ENCODE measurements at places on chromosomes 4 and X.

GRCh38 chr4:41579526-41579925 is 41.6 kb downstream of the LIMCH1 start:
- no peaks in the 10 kb centered on the region for H3K27me3 ChIP-seq
- H3K27ac ChIP-seq: no peak overlapping the region
- H3K4me3 ChIP-seq: no peak overlapping the region

GRCh38 chr4:118767109-118767508 is 68.8 kb downstream of the SEC24D start:
- peaks cover 62% of the 10 kb centered on the region for H3K4me1 ChIP-seq
- H3K4me3 ChIP-seq: no peak overlapping the region
- no peaks in the 10 kb centered on the region for H3K27me3 ChIP-seq
- peak overlapping the region; percentile 72 for H3K27ac ChIP-seq

GRCh38 chr4:158285429-158286216 is 75.3 kb downstream of the TMEM144 start:
- DNase-seq: no peak
- no peaks in the 10 kb centered on the region for H3K4me1 ChIP-seq
- H3K27me3 ChIP-seq: no peaks in the 10 kb centered on the region
- no peak overlapping the region for H3K4me3 ChIP-seq
- H3K36me3 ChIP-seq: no peaks in the 10 kb centered on the region
- no peak overlapping the region for H3K27ac ChIP-seq

- H3K27ac ChIP-seq: no peak overlapping the region
- no peaks in the 10 kb centered on the region for H3K36me3 ChIP-seq
- peak; percentile 22 for DNase-seq
Observed at GRCh38 chrX:110167952-110168451, 149.9 kb downstream of the AMMECR1 start.

DNA sequence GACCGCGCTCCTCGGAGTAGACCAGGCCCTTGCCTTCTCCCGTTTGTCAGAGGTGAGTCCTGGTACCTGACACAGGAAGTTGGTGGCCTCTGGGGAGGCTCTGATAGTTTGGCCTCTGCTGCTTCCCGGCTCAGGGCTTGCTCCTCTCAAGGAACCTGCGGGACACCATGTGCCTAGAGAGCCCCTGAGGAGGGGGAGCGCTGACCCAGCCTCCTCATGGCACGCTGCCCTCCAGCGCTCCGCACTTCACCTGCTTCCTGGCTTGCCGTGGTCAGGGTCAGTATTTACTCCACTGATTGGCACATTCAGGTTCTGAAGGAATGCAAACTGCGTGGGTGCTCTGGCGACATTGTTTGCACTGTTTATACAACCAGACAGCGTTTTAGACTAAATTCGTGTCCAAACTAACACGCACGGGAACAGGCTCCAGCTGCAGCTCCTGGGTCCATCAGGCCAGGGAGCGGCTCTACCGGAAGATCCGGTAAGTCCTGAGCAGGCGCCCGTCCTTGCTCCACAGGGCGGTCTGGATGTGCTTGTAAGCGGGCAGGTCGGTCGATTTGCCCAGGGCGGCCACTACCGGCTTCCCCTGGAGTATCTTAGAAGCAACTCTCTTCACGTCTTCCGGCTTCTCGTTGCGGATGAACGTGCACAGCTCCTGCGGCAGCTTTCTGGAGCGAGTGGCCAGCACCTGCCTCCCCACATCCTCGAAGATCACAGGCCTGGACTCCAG is 121.6 kb upstream of the GRID2 start:
- H3K4me1 ChIP-seq: no peaks in the 10 kb centered on the region
- no peaks in the 10 kb centered on the region for H3K36me3 ChIP-seq
- no peaks in the 10 kb centered on the region for H3K27me3 ChIP-seq
- no peak overlapping the region for H3K27ac ChIP-seq

DNA sequence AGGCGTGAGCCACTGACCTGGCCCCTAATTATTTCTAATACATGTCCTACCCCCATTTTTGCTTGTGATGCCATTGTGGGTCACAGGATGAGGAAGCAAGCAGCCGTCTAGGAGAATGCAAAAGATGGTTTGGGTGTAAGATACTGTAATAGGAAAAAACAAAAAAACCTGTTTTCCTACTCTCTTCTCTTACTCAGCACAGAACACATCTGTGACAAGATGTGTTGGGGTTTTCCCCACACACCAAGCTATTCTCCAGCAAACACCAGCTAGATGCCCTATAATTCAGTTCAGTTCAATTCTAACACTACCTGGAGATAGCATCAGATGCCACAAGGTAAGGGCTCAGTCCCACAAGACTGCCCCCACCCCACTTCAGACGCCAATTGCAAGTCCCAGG is 15.3 kb upstream of the HPRT1 start:
- H3K27ac ChIP-seq: no peak overlapping the region
- DNase-seq: no peak
- no peaks in the 10 kb centered on the region for H3K4me1 ChIP-seq
- H3K27me3 ChIP-seq: no peaks in the 10 kb centered on the region

DNA sequence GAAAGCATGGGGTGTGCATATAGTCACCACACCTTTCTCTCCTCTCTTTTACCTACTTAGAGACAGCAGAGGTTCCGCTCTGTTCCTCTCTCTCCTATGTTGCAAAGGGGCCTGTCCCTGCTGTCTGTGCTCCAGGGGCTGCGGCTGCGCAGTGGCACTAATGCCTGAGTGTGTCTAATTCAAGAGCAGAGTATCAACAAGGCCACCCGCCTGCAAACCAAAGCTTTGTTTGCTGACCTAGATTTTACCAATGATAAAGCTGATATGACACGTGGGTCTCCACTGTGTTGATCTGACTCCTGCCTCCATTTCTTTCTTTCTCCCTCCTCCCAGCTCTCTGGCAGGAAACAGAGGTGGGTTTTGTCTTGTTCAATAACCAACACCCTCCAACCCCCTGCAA is 74.9 kb downstream of the NSG1 start:
- no peak overlapping the region for H3K4me3 ChIP-seq
- H3K27me3 ChIP-seq: no peaks in the 10 kb centered on the region
- H3K27ac ChIP-seq: no peak overlapping the region
- peaks cover 12% of the 10 kb centered on the region for H3K36me3 ChIP-seq

GRCh38 chr4:188620608-188621007 is 481.4 kb downstream of the TRIML1 start:
- no peaks in the 10 kb centered on the region for H3K4me1 ChIP-seq
- H3K27me3 ChIP-seq: no peaks in the 10 kb centered on the region
- no peaks in the 10 kb centered on the region for H3K36me3 ChIP-seq
- no peak for DNase-seq

GRCh38 chr4:146182443-146182842 is 6.9 kb downstream of the LSM6 start:
- H3K27me3 ChIP-seq: no peaks in the 10 kb centered on the region
- peaks cover 24% of the 10 kb centered on the region for H3K4me1 ChIP-seq

DNA sequence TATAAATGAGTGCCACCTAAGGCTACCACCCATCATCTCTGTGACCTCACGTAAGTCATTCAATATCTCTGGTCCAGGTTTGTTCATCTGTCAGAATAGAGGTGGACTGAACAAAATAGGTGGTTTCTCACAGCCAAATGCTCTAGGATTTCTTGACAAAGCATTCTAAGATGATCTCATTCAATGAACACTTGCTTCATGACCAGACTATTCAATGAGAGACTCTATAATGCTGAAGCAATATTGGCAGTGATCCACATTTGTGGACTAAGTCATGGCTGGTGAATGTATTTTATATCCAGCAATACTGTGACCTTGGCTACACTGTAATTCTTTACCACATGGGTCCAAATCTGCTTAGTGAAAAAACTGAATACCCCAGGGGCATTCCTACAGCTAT is 37.9 kb downstream of the LDB2 start:
- no peak overlapping the region for H3K27ac ChIP-seq
- H3K36me3 ChIP-seq: no peaks in the 10 kb centered on the region
- H3K4me1 ChIP-seq: no peaks in the 10 kb centered on the region
- no peak overlapping the region for H3K4me3 ChIP-seq
- no peaks in the 10 kb centered on the region for H3K27me3 ChIP-seq

DNA sequence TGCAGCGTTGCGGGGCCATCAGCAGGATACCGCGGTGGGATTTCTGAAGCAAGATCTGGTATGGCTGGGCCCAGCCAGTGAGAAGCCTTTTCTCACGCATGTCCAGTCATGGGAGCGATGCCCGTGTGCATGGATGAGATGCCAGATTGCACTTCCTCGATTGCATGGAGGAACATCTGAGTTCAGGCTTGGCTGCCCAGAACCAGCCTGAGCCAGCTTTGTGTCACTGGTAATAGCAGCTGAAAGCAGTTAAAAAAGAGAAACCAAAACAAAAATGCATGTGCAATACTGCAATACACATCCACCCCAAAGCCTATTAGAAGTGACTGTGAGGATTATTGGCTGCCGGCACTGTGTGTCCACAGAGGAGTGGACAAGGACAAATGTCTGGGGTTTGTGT is 59.3 kb downstream of the PSAPL1 start:
- no peaks in the 10 kb centered on the region for H3K4me1 ChIP-seq
- no peaks in the 10 kb centered on the region for H3K36me3 ChIP-seq
- H3K4me3 ChIP-seq: no peak overlapping the region
- H3K27me3 ChIP-seq: peaks cover 4% of the 10 kb centered on the region
- no peak overlapping the region for H3K27ac ChIP-seq
- no peak for DNase-seq

DNA sequence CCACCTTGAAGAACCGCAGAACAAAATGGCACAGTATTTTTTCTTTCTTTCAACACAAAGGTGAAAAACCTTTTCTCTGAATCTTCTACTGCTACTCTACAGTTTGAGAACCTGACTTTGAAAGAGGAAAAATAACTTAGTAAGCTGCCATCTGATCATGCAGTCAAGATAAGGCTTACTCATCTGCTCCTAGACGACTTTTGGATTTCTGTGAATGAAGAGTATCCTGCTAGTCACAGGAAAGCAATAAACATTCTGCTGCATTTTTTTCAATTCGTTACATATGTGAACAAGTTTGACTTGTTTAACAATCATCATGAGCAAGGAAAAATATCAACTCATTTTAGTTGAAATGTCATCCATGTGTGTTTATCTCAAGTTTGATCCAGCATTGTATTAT is 25.2 kb downstream of the TIGD2 start:
- H3K4me1 ChIP-seq: no peaks in the 10 kb centered on the region
- H3K27ac ChIP-seq: no peak overlapping the region
- no peaks in the 10 kb centered on the region for H3K36me3 ChIP-seq
- H3K4me3 ChIP-seq: no peak overlapping the region
- DNase-seq: no peak

- H3K27ac ChIP-seq: no peak overlapping the region
- no peak for DNase-seq
- H3K36me3 ChIP-seq: no peaks in the 10 kb centered on the region
- H3K27me3 ChIP-seq: no peaks in the 10 kb centered on the region
- H3K4me1 ChIP-seq: no peaks in the 10 kb centered on the region
- H3K4me3 ChIP-seq: no peak overlapping the region
Observed at GRCh38 chr4:119774840-119775239, 146.2 kb upstream of the PDE5A start.

- no peaks in the 10 kb centered on the region for H3K4me1 ChIP-seq
- DNase-seq: no peak
- no peaks in the 10 kb centered on the region for H3K36me3 ChIP-seq
- no peak overlapping the region for H3K4me3 ChIP-seq
Observed at GRCh38 chrX:148310426-148311165, 189.8 kb upstream of the AFF2 start.

- DNase-seq: no peak
- no peak overlapping the region for H3K4me3 ChIP-seq
- H3K27ac ChIP-seq: no peak overlapping the region
- H3K36me3 ChIP-seq: no peaks in the 10 kb centered on the region
Observed at GRCh38 chr4:69030326-69030725, 65.9 kb upstream of the UGT2B7 start.

DNA sequence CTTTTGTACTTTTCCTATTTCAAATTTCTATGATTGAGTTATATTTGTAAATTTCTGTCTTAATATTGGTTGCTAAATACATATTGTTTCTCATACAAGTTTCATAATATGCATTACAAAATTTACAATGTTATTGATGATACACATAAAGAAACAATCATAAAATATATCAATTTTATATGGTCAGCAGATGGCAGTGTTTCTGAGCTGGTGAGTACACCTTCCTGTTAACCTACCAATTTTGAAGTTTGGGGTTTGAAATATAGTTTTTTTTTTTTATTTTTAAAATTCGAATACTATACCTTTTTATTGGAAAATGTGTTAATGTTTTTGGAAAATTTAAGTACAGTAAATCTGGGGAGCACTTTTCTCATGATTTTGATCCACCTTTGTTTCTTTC is 1953.1 kb upstream of the ADGRL3 start:
- H3K4me3 ChIP-seq: no peak overlapping the region
- no peaks in the 10 kb centered on the region for H3K36me3 ChIP-seq
- no peak for DNase-seq

Data from transverse colon (tissue), 4 donors.